NCI-H2081 treated with DMSO at 0.1 percent for 48 hours (cell line): ENCODE measurements at places on chromosomes 16 and 17.
A peak's percentile ranks its signal among the peaks of the same experiment; 100 is the strongest.

GRCh38 chr17:2111691-2112090 lies 56.8 kb downstream of the HIC1 start:
- DNase-seq: no peak

- DNase-seq: no peak
Measured at GRCh38 chr17:81420769-81421462, 25.7 kb downstream of the BAHCC1 start.

DNA sequence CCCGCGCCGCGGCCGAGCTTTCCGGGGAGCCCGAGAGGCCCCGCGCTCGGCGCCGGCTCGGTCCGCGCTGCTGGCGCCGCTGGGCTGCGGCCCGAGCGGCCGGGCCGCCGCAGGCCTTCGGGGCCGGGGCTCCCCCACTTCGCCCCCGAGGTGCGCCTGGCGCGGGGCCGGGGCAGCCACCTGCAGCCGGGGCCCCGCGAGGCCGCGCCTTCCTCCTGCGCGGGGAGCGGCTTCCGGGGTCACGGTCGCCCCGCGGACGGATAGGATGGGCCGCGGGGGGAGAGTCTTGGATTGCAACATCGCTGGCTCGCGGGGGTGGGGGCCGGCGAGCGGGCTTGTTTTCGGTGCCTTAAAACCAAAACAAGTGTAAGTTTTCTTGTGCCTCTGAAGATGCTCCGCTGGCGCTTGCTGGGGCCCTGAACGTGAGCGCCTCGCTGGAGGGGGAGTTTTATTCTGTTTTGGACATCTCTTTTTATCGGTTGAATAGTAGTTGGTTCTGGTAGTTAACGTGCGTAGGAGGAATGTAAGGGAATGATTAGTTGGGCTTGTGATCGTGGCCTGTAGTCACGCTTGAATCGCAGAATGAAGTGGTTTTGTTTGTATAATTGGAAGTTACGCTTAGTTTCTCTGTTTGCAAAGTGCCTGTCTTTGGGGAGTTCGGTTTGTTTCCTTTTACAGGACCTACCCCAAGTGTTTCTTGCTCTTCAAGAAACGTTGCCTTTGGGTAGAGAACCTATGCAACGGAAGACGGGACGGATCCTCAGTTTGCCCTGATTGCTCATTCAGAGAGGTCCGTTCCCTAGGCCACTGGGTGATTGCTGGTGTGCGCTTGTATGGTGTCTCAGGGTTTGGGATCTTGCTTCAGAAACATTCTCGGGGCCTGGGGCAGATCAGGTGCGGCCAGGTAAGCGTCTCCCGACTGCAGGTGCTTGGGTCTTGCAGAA lies 724 bp downstream of the UBE2I start:
- DNase-seq: no peak

- no peak for DNase-seq
Measured at GRCh38 chr16:30983289-30983889, 1.6 kb upstream of the HSD3B7 start.

DNA sequence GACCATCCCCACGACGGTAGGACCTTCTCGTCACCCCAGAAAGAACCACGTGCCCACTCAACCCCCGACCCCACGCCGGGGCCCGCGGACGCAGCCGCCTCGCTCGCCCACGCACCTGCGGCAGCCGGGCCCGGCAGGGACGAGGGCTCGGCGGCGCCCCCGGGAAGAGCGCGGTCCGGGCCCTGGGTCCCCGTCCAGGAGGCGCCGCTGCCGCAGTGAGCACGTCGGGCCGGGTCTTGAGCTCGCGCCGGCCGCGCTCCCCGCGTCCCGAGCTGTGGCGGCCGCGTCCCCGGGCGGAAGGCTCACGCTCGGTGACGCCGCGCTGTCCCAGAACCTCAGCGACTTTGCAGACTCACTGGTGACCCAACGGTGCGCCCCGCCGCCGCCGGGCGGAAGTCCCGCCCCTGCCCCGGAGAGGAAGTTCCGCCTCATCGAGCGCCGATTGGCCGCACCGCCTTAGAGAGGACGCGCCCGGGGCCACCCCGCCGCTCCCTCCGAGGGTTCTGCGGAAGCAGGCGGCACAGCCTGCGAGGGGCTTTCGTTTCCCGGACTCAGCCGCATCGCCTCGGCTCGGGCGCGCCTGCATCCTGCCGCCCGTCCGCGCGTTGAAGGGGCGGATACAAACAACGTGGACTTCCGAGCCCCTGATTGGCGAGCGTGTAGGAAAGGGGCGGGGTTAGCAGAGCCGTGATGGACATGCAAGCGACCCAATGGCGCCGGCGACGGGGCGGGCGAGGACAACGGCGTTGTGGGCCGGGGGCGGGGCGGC lies 793 bp upstream of the RAB40C start:
- peak; percentile 82 for DNase-seq

DNA sequence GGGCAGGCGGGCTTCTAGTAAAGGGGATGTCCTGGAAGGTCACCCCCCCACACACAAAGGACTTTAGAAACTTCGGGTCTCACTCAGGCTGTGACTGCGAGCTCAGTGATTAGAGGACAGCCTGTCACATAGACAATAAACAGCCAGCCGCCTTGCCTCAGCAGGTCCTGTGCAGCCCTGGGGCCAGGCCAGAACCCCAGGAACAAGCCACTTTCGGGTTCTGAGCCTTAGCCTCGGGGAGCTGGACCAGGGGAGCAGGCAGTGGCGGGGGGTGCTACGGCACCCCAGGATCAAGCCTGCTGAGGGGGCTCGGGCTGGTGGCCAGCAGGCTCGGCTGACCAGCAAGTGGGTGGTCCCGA lies 1.1 kb downstream of the GAS7 start:
- DNase-seq: no peak

GRCh38 chr16:73840728-73841127 lies 455.9 kb upstream of the PSMD7 start:
- DNase-seq: no peak

GRCh38 chr17:81553616-81554181 lies 1.5 kb upstream of the FAAP100 start:
- DNase-seq: no peak

DNA sequence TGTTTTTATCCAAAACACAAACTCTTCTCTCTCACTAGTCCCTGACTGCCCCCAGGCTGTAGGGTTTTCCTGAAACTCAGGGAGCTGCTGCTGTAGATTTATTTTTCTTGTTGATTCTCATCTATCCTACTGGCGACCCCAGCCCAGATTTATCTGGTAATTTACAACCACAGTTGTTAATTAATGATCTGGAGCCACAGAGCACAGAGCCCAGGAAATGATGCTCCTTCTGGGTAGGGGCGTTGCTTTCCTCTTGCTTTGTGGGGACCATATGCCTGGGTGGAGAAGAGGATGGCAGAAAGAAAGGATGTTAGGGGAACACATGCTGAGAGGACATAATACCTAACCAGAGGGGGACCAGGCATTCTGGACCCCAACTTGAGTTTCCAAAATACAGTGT lies 7.4 kb upstream of the ETV4 start:
- no peak for DNase-seq

DNA sequence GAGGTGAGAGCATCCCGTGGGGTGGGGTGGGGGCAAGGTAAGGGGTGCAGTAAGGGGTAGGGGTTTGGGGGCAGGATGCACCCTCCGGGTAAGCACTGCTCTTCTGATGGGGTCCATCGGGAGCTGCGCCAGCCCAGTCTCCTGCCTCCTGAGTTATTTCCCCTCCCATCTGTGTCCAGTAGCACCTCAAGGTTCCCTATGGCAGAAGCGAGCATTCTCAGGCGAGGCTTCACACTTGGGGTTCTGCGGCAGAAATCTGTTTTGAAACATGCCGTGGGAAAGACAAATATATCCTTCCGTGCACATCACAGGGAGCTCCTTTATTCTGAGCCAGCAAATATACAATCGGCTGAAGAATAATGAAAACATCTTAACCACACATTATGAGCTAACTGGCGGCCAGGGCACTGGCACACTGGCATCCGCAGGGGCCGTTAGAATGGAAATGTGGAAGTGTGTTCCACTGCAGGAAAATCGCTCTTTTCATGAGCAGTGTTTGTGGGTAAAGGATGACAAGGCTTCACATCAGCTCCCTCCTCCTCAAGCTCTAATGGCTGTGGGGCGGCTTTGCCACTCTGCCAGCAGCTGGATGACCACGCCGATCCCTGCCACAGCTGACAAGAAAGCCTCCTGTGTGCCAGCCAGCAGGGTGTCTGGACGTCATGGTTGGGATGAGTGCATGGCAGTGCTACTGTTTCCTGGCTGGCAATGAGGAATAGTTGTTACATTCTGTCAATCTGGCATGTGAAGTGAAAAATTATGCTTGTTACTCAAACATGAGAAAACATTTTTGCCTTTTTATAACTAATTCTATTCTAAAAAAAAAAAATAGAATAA lies 20.0 kb downstream of the MTHFSD start:
- no peak for DNase-seq

- no peak for DNase-seq
Measured at GRCh38 chr16:68031951-68032350, 8.9 kb downstream of the DUS2 start.

- no peak for DNase-seq
Measured at GRCh38 chr16:81896902-81897301, 114.4 kb downstream of the SDR42E1 start.

DNA sequence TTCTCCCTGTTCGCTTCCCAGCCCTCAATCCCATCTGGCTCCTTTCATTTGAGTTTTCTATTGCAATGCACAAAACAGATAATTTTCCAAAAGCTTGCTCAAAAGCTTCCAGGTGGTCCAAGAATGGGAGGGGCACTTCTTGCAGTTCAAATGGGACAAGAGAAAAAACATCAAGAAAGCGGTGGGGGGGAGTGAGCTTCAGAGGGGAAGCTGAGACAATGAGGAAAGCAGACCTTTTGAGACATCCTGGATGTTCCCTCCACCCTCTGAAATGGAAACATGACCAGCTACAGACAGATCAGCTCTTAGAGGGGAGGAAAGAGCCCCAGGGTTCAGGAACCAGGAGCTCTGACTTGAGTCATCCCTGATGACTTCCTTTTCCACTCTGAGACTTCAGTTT lies 368.2 kb downstream of the SLC39A11 start:
- DNase-seq: no peak

- DNase-seq: no peak
Measured at GRCh38 chr17:49836111-49837030, 11.5 kb downstream of the TAC4 start.

GRCh38 chr16:86432691-86433090 lies 77.6 kb upstream of the FOXF1 start:
- no peak for DNase-seq

GRCh38 chr17:1228781-1229348 lies 41.4 kb upstream of the BHLHA9 start:
- DNase-seq: no peak
